ENCODE measurements at places on chromosomes 7 and 10.
A peak's percentile ranks its signal among the peaks of the same experiment; 100 is the strongest.

- DNase-seq: no peak
These were observed 144.1 kb downstream of the SRPK2 start for GRCh38 chr7:105244594-105244993.

- DNase-seq: no peak
These were observed 318.1 kb downstream of the RPS24 start for GRCh38 chr10:78351809-78352208.

GRCh38 chr10:90930971-90931871 is 10.3 kb upstream of the ANKRD1 start:
- peak; percentile 19 for DNase-seq

DNA sequence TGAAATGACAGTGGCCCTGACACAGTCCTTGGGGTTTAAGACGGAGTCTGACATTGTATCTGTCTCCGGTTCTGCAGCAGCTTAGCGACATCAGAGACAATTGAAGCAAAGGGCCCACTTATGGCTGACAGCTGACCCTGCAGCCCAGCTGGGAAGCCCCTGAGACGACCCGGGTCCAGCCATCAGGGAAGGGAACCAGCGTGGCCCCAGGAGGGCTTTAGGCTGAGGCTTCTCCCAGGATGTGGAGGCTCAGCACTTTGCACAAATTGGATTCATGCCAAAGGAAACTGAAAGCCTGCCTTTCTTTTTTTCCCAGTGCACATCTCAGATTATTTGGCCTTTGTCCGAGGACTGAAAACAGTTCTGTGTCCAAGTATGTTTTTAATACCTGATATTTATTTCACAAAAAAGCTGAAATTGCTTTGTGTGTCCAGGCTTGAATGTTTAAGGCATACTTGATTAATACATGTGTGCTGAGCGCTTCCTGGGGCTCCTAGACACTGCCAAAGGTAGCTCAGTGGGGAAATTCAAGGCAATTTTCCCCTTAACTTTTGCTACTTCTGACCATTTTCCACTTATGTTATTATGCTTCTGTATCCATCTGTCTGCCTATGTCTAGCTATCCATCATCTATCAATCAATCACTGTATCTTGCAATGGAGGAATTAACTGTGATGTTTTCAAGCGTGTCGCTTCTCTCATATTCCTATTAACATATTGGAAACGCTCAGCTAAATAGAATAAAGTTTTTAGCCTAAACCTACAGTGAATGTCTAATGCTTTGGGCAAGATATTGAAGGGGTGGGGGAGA is 34.8 kb downstream of the KLF6 start:
- no peak for DNase-seq

GRCh38 chr10:77230194-77230593 is 407.4 kb downstream of the KCNMA1 start:
- no peak for DNase-seq

GRCh38 chr10:71338728-71339495 is 19.9 kb downstream of the SLC29A3 start:
- DNase-seq: no peak

DNA sequence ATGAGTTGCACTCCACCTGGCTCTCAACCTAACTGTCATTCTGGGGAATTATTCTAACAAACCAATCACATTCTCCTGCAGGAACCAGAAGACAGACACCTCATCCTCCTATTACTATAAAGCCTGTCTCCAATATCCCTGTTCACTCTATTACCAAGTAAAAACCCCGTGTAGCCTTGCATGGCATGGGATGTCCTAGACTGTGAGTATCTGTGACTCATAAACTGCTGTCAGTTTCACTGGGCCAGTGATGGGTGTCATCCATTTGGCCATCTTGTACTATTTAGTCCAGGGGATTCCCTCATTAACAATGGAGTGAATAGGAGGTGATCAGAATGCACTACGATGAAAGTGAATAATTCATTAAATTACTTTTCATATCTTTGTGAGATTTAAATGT is 608.7 kb downstream of the DNAJB9 start:
- no peak for DNase-seq

GRCh38 chr10:90064295-90064694 is 362.9 kb downstream of the KIF20B start:
- no peak for DNase-seq

DNA sequence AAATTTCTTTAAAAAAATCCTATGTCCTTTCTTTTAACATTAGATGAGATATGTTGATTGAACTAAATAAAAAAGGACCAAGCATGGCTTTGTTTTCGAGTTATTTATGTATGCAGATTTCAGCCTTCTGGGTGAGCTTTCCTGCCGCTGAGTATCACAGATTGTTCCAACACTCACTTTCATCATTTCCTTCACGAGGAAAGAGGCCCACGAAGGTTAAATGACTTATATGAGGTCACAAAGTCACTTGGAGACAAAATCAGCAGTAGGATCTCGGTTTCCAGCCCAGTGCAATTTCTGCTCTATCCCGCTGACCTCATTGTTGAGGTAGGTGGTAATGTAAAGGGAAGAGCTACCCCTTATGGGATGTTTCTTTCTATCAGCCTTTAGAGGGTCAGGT is 226.8 kb downstream of the SKAP2 start:
- DNase-seq: no peak

- no peak for DNase-seq
These were observed 253.7 kb downstream of the PTEN start for GRCh38 chr10:88116971-88117626.

DNA sequence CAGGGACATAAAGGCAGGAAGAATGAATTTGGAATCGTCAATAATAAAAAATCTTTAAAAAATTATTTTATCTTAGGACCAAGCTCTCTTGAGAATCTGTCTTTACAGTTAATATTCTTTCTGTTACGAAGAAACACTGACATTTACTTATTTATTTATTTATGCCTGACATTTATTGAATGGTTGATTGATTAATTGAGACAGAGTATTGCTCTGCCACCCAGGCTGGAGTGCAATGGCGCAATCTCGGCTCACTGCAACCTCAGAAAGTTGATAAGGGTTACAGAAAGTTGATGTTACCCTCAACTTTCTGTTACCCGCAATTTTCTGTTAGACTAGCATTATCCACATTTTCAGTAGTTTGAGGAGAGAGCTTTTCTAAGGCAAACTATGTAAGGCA is 70.1 kb downstream of the CHCHD3 start:
- DNase-seq: no peak

DNA sequence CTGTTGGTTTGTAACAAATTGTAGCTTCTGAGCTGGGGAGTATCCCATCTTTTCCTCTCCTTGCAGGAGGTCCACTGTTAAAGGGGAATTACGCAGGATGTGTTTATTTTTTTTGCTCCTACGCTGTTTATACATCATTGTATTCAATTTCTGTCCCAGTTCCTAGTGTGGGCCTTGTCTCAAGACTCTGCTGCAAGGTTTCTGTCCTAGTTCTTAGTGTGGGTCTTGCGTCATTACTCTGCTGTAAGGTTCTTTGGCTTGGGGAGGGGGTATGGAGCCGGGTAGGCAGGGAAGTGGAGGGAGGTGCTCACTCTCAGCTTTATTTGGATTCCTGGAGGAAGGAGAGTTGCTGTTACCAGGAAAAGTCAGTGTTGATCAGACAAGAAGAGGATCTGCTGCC is 64.0 kb upstream of the TRIM8 start:
- DNase-seq: no peak

DNA sequence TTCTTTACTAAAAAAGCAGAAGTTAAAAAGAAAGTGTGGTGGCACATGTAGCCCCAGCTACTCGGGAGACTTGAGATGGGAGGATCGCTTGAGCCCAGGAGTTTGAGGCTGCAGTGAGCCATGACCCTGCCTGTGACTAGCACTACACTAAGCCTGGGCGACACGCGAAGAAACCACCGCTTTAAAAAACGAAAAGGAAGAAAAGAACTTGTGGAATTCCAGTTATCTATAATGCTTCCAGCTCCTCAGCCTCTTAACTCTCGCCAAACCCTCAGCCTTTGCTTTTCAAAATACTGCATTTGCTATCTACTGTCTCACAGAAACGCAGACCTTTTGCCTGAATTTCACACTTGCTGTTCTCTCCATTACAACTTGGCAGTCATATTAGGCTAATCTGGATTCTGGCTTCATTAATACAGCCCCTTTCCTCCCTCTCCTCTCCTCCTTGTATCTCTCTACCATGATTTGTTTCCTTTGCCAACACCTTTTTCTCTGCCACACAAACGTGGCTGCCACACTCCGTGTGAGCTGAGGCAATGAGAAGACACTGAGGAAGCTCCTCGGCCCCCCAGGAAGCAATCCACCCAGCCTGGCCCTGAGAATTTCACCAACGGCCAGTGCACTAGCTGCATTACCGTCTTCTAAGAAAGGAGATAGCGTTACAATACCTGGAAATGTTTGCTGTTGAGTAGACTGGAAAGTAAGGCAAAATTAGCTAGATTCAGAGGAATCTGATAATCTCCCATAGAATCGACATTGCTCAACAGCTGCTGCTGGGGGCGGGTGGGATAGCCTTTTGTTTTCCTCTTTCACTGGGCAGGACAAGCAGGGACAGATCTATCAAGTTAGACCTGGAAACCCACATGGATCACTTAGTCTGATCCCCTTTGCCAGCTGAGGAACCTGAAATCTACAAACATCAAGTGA is 37.2 kb downstream of the CALML5 start:
- DNase-seq: no peak

DNA sequence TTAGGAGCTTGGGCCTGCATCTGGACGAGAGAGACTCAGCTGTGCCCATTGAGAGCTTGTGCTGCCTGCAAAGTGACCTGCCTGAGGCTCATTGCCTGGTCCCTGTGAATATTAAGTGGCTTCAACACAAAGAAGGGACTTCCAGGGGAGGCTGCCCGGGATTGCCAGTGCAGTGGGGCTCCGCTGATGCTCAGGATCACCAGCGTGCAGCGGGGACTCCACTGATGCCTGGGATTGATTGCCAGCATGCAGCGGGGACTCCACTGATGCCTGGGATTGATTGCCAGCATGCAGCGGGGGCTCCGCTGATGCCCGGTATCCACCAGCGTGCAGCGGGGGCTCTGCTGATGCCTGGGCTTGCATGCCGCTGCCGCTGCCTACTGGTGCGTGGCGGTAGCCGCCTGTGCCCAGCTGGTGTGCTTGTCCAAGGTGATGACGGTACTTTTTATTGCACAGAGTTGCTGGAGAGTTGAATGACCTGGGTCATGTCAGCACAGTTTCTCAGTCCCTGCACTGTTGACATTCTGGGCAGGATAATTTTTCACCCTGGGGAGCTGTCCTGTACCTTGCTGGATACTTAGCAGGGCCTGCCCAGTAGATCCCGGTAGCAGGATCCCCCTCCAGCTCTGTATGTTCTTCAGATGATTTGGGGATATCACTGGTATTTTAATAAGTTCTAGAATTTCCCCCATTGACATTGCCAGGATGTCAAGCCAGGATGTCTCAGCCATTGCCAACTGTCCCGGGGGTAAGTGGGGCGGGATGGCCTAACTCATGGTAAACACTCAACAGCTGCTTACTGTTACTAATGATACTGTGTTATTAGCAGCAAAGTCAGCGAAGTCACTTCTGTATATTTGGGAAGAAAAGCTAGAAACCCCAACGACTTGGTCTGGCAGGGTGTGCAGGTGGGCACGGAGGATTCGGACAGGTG is 13.0 kb downstream of the DOCK1 start:
- DNase-seq: no peak

DNA sequence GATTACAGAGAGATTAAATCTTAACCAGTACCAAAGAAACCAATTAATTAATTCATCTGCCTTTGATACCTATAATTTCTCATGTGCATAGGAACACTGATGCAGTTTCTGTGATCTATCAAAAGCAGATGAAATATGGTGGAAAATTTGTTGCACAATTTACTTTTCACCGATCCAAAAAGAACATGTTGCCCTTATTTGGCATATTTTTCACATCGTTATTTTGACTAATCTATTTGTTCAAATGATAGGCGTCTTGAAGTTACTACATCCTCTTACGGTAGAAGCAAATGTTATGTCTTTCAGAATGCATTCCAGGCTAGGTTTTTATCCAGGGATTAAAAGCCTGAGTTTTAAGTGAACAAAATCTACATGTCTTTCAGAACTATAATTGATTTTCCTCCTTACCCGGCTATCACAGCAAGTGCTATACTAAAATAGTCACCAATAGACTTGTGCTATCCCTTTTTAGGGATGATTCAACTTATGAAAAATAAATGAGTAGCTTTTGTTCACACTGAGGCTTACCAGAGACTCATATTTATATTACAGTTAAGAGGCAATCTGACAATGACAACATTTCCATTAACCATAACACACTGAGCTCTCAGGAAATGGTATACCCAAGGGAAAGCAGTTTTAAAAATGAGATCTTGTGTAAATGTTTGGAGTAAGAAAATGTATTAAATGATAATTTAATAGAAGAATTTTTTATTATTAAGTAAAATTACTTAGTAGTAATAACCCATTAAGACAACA is 16.8 kb upstream of the TES start:
- no peak for DNase-seq

DNA sequence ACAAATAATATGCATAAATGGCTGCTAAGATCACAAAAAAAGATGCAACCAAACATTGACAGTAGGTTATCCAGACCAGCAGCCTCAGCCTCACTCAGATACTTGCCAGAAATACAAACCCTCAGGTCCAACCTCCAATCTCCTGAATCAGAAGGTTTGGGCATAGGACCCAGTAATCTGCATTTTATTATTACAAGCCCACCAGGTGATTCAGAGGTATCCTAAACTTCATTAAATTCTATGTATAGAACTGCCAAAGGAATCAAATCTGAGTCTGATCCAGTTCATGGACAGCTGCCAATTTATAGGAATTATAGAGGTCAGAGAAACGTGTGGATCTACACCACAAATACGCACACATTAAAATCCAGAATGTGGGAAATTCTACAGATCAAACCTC is 41.3 kb downstream of the ZNF438 start:
- DNase-seq: no peak

- no peak for DNase-seq
These were observed 111.4 kb downstream of the LRRN3 start for GRCh38 chr7:111202321-111202720.

GRCh38 chr7:34982371-34983019 is 54.8 kb downstream of the DPY19L1 start:
- no peak for DNase-seq

DNA sequence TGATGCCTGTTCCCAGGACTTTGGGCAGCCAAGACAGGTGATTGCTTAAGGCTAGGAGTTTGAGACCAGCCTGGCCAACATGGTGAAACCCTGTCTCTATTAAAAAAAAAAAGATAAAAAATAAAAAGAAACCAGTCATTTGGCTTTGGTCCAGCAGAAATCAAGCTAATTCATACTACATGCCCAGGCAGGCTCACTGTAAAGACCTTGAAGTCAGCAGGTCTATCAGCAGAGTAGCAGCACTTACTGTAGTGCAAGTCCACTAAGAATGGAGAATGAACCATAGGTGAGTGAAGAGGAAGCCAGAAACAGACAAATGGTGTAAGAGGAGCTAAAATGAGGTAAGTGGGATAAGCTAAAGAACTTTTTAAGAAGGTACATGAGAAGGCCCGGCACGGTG is 24.7 kb downstream of the PSPH start:
- no peak for DNase-seq

- DNase-seq: no peak
These were observed 158.2 kb downstream of the CELF2 start for GRCh38 chr10:11175823-11176243.

- DNase-seq: no peak
These were observed 145.0 kb upstream of the CALCR start for GRCh38 chr7:93719546-93719945.

- DNase-seq: no peak
These were observed 199.0 kb upstream of the ZMIZ1 start for GRCh38 chr10:78869508-78870454.
